Stimulated activated CD8-positive, alpha-beta memory T cell treated with anti-CD3 and anti-CD28 coated beads, Interleukin-15, amount 100 ng/mL, for 1 hour (primary cell): ENCODE measurements at places on chromosomes 4 and X.

DNA sequence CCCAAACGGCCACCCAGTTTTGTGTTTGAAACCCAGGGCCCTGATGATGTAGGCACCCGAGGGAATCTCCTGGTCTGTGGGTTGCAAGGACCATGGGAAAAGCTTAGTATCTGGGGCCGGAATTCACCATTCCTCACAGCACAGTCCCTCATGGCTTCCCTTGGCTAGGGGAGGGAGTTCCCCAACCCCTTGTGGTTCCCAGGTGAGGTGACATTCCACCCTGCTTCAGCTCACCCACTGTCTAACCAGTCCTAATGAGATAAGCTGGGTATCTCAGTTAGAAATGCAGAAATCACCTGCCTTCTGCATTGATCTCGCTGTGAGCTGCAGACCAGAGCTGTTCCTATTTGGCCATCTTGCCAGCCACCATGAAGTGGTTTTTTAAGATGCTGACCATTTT, 84.0 kb downstream of the PRKG2 start:
- DNase-seq, result no peak

DNA sequence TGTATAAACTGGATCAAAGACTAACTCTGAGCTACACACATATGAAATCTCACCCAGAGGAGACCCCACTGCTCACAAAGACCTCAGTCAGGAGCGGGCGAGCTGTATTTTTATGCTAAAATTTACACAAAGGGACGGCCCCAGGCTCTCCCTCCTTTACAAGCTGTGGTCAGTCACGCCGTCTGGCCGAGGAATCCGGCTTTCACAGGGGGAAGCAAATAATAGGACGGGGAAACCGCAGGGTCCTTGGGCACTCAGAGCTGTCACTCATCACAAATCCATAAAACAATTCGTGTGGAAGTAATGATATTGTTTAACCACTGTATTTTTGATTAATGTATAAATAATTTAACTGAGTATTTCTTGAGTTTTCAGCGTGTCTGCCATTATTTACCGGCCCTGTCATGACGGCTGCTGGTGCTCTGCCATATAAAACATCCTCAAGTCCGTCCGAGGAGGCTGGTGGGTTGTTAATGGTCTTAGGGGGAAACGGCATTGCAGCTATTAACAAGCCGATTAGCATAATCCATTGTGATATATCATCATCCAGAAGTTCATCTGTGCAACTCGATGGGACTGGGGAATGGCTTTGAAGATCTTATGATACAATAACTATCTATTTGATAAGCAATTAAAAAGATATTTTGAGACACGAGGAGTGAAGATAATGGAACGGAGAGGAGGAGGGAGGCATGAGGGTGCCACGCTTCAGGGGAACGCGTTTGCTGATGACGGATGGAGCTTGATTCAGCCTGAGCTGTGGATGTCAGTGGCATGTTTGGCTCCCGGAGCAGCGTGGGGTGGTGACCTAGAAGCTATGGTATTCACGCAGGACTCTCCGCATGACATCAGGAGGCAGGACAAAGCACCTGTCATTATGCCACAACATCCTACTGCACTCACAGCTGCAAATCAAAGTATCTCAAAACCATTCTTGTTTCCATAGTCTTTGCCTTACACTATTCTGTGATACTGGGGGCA, 150.9 kb downstream of the SHOX start:
- no peak for DNase-seq

- DNase-seq, result no peak
Observed at GRCh38 chr4:179855469-179855868, 2387.7 kb upstream of the TENM3 start.

GRCh38 chr4:158811704-158812103, 42.9 kb downstream of the FNIP2 start:
- DNase-seq, result no peak

- peak; percentile 41 for DNase-seq
Observed at GRCh38 chr4:38759113-38759789, 23.5 kb downstream of the TLR10 start.

DNA sequence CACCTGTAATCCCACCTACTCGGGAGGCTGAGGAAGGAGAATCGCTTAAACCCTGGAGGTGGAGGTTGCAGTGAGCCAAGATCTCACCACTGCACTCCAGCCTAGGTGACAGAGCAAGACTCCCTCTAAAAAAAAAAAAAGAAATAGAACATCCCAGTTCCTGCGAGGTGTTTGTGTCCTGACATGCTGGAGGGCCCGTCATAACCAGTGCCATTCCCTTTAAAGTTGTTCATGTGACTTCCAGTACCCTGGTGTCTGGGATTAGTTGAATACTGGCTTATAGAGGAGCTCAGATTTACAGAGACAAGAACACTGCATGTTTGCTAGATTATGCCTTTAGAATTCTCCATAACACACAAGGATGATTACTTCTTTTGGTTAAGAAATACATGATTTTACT, 37.6 kb upstream of the TADA2B start:
- DNase-seq, result no peak

- DNase-seq, result no peak
Observed at GRCh38 chr4:17220816-17221215, 291.1 kb downstream of the QDPR start.

GRCh38 chrX:3076416-3076991, 35.2 kb downstream of the ARSF start:
- no peak for DNase-seq

DNA sequence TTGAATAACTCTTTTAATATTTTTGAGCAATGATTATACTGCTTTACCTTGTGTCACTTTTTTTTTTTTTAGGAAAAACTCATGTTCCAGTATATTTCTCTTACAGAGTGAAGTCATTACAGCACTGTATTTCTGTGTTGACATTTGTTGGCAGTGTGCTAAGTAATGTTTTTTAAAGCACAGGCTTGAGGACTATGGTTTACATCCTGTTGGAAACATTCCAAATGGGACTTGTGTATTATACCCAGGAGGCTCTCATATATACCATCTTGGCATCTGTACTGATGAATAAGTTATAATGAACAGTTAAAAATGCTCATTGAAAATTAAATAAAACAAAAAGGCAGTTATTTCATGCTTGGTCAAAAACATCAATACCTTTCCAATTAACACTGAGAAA, 33.8 kb downstream of the CEP44 start:
- DNase-seq, result no peak

DNA sequence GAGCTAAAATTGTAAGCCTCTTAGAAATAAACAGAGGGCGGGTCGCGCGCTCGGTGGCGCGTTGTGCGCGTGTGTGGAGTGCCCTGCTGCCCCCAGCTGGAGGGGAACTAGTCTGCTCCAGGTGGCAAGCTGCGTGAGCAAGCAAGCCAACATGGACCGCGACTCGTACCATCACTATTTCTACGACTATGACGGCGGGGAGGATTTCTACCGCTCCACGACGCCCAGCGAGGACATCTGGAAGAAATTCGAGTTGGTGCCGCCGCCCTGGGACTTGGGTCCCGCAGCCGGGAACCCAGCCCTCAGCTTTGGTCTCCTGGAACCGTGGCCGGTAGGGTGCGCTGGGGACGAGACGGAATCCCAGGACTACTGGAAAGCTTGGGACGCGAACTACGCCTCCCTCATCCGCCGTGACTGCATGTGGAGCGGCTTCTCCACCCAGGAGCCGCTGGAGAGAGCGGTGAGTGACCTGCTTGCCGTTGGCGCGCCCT, 66.1 kb downstream of the DNAAF6 start:
- no peak for DNase-seq

DNA sequence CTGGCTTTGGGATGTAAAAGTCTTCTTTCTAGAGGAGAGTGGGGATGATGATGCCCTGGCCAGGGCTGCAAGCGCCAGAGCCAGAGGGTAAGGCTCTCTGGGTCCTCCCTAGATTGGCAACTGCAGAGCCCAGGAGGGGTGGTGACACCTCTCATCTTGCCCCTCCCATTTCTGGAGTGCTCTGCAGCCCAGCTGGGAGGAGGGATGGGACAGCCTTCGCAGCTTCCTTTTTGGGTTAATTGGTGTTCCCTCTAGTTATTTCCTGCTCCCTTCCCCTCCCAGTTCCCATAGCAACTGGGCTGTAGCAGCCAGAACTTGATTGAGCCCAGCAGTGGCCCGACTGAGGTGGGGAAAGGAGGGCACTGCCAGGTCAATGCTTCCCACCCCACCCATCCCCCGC, 19.2 kb downstream of the NALF2 start:
- DNase-seq, result no peak

DNA sequence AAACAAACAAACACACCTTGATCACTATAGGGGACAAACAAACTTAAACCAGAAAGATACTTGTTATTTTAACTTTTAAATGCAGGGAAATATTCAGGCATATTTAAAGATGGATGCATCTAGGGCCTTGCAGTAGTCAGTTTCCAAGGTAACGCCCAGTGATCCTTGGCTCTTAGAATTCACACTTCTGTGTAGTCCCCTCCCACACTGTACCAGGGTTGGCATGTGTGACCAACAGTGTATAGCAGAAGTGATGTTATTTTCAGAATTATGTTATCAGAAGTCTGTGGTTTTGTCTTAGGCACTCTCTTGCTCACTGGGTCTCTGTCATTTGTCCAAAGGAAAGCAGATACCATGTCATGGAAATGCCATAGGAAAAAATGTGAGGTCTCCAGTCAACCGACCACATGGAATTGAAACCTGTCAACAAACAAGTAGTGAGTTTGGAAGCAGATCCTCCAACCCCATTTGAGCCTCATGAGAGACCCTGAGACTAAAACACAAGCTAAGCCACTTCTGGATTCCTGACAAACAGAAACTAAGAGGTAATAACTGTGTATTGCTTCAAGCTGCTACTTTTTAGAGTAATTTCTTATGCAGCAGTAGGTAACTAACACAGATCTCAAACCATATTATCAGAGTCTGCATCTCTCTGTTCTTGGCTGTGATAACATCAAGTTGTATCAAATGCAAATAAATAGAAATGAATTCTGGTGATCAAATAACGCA, 670.3 kb downstream of the KCTD8 start:
- DNase-seq, result no peak

- DNase-seq, result no peak
Observed at GRCh38 chrX:97266406-97267121, 382.9 kb downstream of the RPA4 start.

- DNase-seq, result no peak
Observed at GRCh38 chr4:87049508-87049907, 114.7 kb downstream of the AFF1 start.

GRCh38 chr4:70062000-70062399, 11.8 kb downstream of the HTN1 start:
- DNase-seq, result no peak

- DNase-seq, result no peak
Observed at GRCh38 chr4:69995526-69996016, at the start of gene STATH. TSS of gene STATH (plus strand) at chr4:69995966. CDS start at chr4:69998438, 2,472 bp downstream.

DNA sequence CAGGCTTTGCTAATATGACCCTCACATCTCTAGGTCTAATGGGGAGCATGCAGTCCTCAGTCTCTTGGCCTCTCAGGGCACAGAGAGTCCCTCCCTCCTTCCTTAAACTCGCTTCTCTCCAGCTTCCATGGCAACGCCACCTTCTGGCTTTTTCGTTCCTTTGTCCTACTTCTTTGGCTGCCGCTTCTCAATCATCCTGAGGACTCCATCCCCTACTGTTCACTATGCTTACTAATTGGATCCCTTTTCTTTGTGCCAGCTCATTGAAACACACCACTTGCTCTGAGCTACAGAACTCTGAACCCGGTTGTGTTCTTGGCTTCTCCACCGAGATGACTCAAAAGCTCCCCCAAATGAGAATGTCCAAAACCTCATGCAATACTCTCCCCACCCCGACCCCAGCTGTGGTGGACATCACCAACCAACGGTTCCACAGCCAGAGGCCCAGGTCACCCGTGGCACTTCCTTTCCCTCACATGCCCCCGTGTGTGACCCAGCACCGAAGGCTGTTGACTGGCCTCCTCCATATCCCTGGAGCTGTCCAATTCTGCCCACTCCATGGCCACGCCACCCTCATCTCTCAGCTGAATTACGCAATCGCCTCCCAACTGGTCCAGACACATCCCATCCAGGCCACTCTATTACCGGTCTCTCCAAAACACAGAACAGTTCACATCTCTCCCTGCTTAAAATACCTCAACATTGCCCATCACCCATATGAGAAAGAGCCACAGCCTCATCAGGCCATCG, 34.7 kb downstream of the CRMP1 start:
- DNase-seq, result no peak

GRCh38 chr4:14111730-14112181, 484.2 kb upstream of the BOD1L1 start:
- DNase-seq, result no peak

GRCh38 chrX:40327085-40327484, 229.3 kb upstream of the BCOR start:
- no peak for DNase-seq

- no peak for DNase-seq
Observed at GRCh38 chr4:112315446-112315845, 18.3 kb downstream of the ALPK1 start.

DNA sequence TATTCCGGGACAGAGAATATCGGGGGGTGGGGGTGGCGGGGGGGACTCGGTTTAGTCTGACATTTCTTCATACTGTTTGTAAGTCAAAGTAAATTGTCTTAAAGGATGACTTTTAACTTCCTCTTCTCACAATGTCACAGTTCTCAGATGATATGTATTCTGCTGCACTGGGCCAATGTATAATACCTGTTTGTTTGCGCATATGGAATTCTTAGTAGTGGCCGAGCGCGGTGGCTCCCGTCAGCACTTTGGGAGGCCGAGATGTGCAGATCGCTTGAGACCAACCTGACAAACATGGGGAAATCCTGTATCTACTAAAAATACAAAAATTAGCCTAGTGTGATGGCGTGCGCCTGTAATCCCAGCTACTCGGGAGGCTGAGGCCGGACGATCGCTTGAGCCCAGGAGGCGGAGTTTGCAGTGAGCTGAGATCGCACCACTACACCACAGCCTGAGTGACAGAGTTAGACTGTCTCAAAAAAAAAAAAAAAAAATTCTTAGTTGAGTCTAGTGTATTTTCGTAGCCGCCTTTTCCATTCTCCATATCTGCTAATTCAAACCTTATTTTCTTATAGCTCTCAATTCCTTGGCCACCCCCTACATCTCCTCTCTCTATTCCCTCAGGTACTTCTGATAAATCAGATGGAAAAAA, 851 bp downstream of the POLR2B start:
- peak; percentile 13 for DNase-seq

DNA sequence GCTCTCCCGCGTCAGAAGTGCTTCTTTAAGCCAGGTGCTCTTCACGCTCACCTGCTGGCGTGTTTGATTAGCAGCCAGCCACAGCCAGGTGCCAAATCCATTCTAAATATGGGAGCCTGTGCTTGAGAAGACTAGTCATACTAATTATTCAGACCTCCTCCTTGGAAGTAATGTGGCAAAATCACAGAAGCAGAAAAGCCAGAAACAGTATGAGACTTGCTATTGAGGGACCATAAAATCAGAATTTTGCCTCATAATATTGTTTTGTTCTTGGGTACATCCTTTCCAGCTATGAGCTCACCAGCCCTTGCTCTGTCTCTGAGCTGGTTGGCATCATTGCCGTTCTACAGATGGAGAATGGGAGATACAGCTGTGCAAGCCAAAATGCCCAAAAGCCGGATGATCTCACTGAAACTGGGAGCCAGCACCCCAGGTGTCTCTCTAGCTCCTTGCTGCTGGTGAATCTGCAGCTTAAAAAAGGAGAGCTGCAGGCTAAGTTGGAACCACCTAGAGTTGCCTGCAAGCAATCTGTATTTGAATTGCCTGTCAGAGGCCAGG, 205.4 kb downstream of the SHROOM3 start:
- DNase-seq, result no peak
